Gastroesophageal sphincter (tissue), 4 donors: ENCODE measurements at places on chromosomes 5 and 9. TPM values are rescaled to one million over a fixed set of nuclear protein-coding genes. Genes with fewer than 3 reads are reported as not detected.

PRR16 gene
- total RNA-seq: 2.7 TPM

DNA sequence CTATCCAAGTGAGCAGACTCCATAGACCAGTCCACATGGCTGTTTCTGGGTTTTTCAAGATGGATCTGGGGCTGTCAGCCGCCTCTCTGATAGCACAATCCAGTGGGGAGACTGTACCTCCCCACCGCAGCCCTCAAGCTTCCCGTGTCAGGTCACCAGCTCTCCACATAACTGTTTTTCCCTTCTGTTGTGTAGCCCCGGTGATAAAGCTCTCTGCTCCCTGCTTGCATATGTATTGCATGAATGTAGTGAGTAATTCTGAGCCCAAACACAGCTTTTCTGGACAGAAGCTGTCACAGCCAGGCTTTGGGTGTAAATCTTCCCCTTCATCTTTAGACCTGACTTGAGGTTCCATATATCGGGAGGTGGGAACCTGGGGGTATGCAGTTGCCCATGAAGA is 23.1 kb upstream of the CFAP157 start:
- H3K27ac ChIP-seq: no peak overlapping the region
- H3K27me3 ChIP-seq: no peaks in the 10 kb centered on the region
- ATAC-seq: no peak
- no peak overlapping the region for H3K4me3 ChIP-seq
- no peaks in the 10 kb centered on the region for H3K4me1 ChIP-seq
- H3K36me3 ChIP-seq: peaks cover 98% of the 10 kb centered on the region

GRCh38 chr5:132219981-132220380 is 7.7 kb downstream of the P4HA2 start:
- no peaks in the 10 kb centered on the region for H3K27me3 ChIP-seq
- H3K36me3 ChIP-seq: no peaks in the 10 kb centered on the region
- peak overlapping the region; percentile 50 for H3K27ac ChIP-seq
- peaks cover 78% of the 10 kb centered on the region for H3K4me1 ChIP-seq
- H3K4me3 ChIP-seq: no peak overlapping the region

DNA sequence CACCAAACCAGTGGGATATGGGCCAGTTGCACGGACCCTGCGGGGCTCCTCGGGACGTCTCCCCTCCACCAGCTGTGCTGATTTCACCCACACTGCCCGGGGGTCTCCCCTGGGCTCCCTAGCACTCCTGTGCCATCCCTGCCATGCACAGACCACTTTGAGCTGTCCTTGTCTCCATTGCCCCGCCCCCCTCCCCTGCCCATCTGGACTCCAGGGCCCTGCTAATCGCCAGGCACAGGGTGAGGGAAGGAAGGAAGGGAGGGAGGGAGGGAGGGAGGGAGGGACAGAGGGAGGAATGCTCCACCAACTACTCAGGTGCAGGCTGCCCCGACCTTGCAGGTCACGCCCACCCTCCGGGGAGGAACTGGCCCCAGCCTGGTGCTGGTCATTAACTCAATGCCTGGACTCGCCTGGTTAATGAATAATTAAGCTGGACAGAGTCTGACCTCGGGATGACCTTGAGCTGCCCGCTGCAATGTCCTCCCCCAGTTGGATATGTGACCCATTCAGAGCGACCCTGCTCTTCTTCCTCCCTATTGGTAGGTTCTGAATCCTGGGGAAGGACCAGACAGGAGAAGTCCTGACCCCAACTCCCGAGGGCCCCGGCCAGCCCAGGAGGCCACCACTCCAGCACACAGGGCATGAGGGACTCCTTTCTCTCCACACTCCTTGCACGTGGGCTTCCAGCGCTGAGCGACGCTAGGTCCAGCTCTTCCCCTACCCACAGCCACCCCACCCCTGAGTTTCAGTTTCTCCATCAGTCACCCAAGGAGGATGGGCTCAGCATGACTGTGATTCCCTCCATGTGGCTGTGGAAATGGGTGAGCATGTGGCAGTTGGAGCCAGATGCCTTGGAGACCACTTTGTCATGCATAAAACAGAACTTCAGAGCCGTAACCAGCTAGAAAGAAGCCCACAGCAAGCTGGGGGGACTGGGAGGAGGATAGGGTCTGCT is 62.1 kb downstream of the C9orf50 start:
- no peaks in the 10 kb centered on the region for H3K27me3 ChIP-seq
- no peaks in the 10 kb centered on the region for H3K36me3 ChIP-seq
- peaks cover 29% of the 10 kb centered on the region for H3K4me1 ChIP-seq
- no peak for ATAC-seq
- no peak overlapping the region for H3K27ac ChIP-seq
- H3K4me3 ChIP-seq: no peak overlapping the region

- H3K36me3 ChIP-seq: peaks cover 13% of the 10 kb centered on the region
- no peak overlapping the region for H3K27ac ChIP-seq
- H3K27me3 ChIP-seq: no peaks in the 10 kb centered on the region
- H3K4me3 ChIP-seq: no peak overlapping the region
- no peak for ATAC-seq
Observed at GRCh38 chr9:20788526-20789451, 104.7 kb downstream of the FOCAD start.

ZNF608 gene
- 31.3 TPM for total RNA-seq

- no peaks in the 10 kb centered on the region for H3K36me3 ChIP-seq
- H3K4me1 ChIP-seq: no peaks in the 10 kb centered on the region
Observed at GRCh38 chr5:105868038-105868780, 1802.5 kb downstream of the EFNA5 start.

SHOC1 gene
- not detected for total RNA-seq

DNA sequence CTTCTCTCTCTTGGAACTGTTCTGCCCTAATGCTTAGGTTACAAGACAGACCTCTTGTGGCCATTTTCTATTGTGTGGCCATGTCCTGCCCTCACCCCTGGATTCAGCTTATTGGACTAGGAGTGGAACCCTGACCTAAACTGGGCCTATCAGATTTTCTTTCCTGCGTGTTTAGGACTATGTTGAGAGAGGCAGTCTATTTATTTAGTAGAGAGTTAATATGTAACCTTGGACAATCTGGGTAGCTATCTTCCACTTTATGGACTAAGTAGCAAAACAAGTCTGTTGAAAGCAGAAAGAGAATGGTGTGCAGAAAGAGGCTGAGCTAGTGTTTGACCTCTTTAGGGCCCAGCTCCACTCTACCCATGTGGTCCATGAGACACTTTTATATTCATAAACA is 82.6 kb upstream of the SMIM32 start:
- no peak overlapping the region for H3K27ac ChIP-seq
- no peaks in the 10 kb centered on the region for H3K36me3 ChIP-seq
- no peak for ATAC-seq
- no peaks in the 10 kb centered on the region for H3K4me1 ChIP-seq
- peaks cover 5% of the 10 kb centered on the region for H3K27me3 ChIP-seq
- no peak overlapping the region for H3K4me3 ChIP-seq

GRCh38 chr9:3401221-3401954 is 124.4 kb downstream of the RFX3 start:
- no peaks in the 10 kb centered on the region for H3K36me3 ChIP-seq
- H3K27me3 ChIP-seq: no peaks in the 10 kb centered on the region
- no peak overlapping the region for H3K4me3 ChIP-seq
- no peak for ATAC-seq
- no peak overlapping the region for H3K27ac ChIP-seq

DNA sequence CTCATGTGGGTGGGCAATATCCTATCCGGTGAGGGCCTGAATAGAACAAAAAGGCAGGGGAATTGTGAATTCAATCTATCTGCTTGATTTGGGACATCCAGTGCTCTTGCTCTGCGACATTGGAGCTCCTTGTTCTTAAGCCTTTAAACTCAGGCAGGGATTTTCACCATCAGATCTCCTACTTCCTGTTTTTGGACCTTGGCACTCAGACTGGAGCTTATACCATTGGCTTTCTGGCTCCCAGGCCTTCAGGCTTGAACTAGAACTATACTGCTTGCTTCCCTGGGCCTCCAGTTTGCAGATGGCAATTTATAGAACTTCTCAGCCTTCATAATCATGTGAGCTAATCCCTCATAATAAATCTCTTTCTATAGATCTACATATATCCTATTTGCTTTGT is 134.3 kb upstream of the CLINT1 start:
- H3K36me3 ChIP-seq: no peaks in the 10 kb centered on the region
- ATAC-seq: no peak
- H3K27ac ChIP-seq: no peak overlapping the region
- no peaks in the 10 kb centered on the region for H3K4me1 ChIP-seq
- no peak overlapping the region for H3K4me3 ChIP-seq
- H3K27me3 ChIP-seq: peaks cover 4% of the 10 kb centered on the region

DNA sequence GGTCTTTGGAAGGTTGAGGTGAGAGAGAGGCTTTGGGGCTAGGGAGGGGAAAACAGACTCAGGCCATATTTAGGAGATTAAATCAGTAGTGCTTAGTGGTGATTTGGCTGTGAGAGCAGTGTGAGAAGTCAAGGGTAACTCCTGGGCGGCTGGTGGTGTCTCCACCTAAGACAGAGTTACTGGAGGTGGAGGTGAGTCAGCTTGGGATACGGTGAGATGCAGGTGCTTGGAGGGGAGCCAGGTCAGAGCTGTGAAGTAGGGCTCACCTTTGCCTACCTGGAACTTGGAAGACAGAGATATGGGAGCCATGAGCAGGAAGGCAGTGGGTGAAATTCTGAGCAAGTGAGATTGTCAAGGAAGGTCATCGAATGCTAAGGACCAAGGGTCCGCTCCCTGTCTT is 24.5 kb downstream of the RGS3 start:
- ATAC-seq: no peak
- no peaks in the 10 kb centered on the region for H3K27me3 ChIP-seq
- H3K36me3 ChIP-seq: no peaks in the 10 kb centered on the region
- H3K4me3 ChIP-seq: no peak overlapping the region

- no peaks in the 10 kb centered on the region for H3K27me3 ChIP-seq
- no peaks in the 10 kb centered on the region for H3K4me1 ChIP-seq
- H3K36me3 ChIP-seq: no peaks in the 10 kb centered on the region
- no peak for ATAC-seq
- no peak overlapping the region for H3K27ac ChIP-seq
- no peak overlapping the region for H3K4me3 ChIP-seq
Observed at GRCh38 chr5:58548068-58548467, 34.8 kb upstream of the RAB3C start.

GRCh38 chr5:137470111-137470920 is 28.8 kb downstream of the SPOCK1 start:
- ATAC-seq: peak; percentile 90
- no peak overlapping the region for H3K4me3 ChIP-seq
- no peaks in the 10 kb centered on the region for H3K36me3 ChIP-seq
- H3K27ac ChIP-seq: no peak overlapping the region

GRCh38 chr9:111992523-111992922 is 95.9 kb downstream of the UGCG start:
- no peaks in the 10 kb centered on the region for H3K36me3 ChIP-seq
- H3K27ac ChIP-seq: no peak overlapping the region
- H3K27me3 ChIP-seq: no peaks in the 10 kb centered on the region
- no peak overlapping the region for H3K4me3 ChIP-seq
- H3K4me1 ChIP-seq: no peaks in the 10 kb centered on the region

SHC3 gene
- 4.8 TPM for total RNA-seq

DNA sequence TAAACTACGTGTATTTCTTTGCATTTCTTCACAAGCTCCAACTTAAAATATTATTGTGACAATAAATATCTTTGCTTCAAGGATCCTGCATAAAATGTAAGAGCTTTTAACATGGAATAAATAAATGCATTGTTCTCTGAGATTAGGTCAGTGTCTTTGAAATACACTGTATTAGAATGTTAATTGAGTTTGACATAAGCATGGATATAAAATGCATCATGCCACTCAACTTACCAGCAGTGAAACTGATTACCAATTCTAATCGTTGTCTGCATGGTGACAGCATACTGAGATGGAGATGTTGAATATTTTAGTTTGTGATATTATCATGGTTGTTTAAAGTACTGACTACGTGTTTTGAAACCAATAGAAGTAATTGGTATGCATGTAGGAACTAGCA is 555.3 kb upstream of the ZNF608 start:
- no peaks in the 10 kb centered on the region for H3K4me1 ChIP-seq
- no peak for ATAC-seq
- no peaks in the 10 kb centered on the region for H3K27me3 ChIP-seq
- no peak overlapping the region for H3K27ac ChIP-seq
- H3K36me3 ChIP-seq: no peaks in the 10 kb centered on the region

DNA sequence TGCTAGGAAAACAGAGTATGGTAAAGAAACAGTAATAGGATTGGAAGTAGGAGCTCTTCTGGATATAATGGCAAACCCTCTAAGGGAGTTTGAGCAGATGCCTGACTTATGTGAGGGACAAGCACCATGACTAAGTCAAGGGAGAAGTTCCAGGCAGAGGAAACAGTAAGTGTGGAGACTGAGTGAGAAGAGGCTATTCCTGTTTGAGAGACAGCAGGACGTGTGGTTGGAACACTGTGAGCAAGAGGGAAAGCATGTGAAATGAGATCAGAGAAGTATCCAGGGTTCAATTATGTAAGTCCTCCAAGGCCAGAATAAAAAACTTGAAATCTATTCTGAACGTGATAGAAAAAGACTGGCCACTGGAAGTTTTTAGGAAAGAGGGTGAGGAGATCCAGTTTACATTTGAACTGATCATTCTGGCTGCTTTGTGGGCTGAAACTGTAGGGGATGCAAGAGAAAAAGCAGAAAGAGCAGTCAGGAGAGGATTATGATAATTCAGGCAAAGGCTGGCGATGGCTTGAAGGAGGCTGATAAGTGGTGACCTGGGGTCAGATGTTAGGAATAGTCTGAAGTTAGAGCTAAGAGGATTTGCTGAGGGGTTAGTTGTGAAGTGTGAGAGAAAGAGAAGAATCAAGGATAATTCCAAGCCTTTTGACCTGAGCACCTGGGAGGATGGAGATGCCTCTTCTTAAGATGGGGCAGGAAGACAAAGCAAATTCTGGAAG is 19.2 kb downstream of the DMAC1 start:
- ATAC-seq: no peak
- H3K27me3 ChIP-seq: peaks cover 4% of the 10 kb centered on the region
- H3K36me3 ChIP-seq: no peaks in the 10 kb centered on the region
- no peaks in the 10 kb centered on the region for H3K4me1 ChIP-seq
- no peak overlapping the region for H3K27ac ChIP-seq
- H3K4me3 ChIP-seq: no peak overlapping the region

CCIN gene
- total RNA-seq: not detected

DNA sequence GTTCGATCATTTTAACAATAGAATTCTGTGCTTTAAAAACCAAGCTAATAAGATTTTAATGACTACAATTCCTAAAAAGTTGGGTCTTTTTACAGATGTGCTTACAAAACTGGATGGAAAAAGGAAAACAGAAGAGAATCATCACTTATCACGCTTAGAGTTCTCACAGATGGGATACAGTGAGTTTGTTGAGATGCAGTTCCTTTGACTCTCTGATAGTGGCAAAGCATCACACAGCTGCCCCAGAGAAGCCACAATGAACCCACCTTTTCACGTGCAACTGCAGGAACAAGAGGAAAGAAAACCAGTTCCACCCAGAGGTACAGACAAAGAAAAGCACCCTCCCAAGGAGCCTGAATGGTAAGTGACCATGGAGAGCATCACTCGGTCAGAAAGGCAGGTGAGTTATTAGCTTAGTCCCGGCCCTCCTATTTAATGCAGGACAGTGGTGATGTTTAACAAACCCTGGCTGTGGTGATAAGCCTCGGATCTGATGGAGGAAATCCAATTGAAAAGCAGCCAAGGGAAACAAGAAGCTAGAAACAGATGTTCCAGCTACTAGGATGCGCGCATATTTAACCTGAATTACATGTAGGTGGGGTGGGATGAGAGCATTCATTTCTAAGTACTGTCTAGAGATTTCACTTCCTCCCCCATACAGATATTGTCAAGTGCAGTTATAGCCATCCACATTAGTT is 167.7 kb downstream of the TARS1 start:
- no peak for ATAC-seq
- H3K27ac ChIP-seq: no peak overlapping the region
- peaks cover 25% of the 10 kb centered on the region for H3K4me1 ChIP-seq
- no peaks in the 10 kb centered on the region for H3K36me3 ChIP-seq

ADCY2 gene
- 15.9 TPM for total RNA-seq

TUSC1 gene
- total RNA-seq: 20.5 TPM

SGCD gene
- 36.8 TPM for total RNA-seq

GRCh38 chr9:131555841-131556673 is 10.7 kb downstream of the PRRT1B start:
- H3K4me1 ChIP-seq: no peaks in the 10 kb centered on the region
- ATAC-seq: no peak
